ENCODE measurements at places on chromosomes 7 and 10.

DNA sequence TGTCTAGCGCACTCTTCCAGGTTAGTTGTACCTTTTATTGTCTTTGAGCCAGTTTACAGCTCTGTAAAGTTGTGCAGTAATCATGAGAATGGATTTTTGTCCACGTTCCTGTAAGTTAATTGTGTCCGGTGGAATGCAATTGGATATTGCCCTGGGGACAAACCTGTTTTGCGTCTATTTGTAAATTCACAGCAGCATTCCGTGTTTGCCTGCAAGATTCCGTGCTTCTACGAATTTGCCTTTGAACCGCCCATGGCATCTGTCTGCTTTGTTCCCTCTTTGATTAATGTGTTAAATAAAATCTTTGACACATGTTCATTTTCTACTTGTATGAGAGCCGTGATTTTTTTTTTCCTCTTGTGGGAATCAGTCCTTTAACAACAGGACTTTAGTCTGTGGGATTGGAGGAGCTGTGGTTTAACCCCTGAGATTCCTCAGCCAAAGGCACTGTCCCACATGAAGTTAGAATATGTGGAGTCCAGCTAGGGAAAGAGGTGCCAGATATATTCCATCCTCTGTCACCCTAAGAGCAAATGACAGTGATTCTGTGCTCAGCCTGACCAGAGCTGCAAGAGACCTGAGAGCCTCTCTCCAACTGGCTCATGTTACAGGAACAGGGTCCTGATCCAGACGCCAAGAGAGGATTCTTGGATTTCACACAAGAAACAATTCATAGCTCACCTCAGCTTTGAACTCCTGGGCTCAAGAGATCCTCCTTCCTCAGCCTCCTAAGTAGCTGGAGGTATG lies 126.3 kb downstream of the COL26A1 start:
- no peak for DNase-seq

GRCh38 chr7:1259621-1260243 lies 27.1 kb downstream of the UNCX start:
- no peak for DNase-seq

DNA sequence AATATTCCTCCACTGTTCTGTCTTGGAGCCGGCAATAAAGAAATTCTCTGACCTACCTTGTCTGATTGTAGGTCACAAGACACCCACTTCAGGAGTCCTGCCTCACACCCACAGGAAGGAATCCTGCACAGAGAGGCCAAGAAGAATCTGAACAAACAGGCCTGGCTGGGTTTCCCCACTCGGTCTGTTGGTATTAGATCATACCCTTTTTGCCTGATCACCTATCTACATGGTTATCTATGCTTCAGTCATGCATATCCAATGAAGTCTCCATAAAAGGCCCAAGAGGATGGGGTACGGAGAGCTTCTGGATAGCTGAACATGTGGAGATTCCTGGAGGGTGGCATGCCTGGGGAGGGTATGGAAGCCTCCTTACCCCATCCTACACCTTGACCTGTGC lies 12.3 kb downstream of the OGDH start:
- DNase-seq, result no peak

GRCh38 chr7:5703572-5704533 lies 77.6 kb downstream of the RNF216 start:
- DNase-seq, result no peak

DNA sequence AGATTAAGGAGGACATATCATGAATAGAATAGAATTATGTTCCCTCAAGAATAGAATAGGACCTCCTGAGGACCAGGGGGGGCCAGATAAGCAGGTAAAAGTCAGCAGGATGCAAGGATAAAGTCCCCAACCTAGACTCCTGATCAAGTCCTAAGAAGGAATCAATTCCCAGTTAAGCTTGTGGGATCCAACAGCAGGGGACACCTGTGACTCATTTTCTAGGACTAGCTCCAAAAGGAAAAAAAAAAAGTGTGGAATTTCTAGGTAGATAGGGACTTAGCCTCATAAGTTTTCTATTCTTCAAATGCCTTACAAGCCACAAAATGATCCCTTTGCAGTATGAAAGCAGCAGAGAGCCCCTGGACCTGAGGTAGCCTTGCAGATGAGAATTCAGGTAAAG lies 336.2 kb downstream of the WDR11 start:
- DNase-seq, result no peak

DNA sequence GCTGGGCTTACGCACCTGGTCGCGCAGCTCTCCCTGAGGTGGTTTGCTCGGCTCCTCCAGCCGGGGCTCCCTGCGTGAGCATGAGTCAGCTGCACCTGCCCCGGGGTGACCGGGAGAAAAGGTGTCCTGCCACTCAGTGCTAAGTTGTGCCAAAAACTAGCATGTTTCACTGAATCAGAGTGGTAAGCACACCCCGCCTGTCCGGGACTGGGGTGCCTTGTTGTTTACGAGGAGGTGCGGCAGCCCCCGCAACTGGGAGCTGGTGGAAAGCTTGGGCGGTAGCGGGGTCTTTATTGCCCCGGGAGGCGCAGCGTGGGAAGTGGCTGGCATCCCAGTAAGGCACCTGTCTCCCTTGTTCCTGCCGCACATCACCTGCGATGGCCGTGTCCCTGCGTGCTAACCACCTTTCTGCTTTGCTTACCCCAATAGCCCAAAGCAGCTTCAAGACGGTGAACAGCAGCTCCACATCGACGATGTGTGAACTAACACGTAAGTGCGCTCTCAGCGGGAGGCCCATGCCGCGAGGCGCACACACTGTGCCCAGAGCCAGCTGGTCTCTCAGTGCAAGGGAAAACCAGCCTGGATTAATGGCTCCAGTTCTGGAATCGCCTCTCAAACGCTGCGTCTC lies 506.6 kb upstream of the FOXK1 start:
- DNase-seq, result no peak

DNA sequence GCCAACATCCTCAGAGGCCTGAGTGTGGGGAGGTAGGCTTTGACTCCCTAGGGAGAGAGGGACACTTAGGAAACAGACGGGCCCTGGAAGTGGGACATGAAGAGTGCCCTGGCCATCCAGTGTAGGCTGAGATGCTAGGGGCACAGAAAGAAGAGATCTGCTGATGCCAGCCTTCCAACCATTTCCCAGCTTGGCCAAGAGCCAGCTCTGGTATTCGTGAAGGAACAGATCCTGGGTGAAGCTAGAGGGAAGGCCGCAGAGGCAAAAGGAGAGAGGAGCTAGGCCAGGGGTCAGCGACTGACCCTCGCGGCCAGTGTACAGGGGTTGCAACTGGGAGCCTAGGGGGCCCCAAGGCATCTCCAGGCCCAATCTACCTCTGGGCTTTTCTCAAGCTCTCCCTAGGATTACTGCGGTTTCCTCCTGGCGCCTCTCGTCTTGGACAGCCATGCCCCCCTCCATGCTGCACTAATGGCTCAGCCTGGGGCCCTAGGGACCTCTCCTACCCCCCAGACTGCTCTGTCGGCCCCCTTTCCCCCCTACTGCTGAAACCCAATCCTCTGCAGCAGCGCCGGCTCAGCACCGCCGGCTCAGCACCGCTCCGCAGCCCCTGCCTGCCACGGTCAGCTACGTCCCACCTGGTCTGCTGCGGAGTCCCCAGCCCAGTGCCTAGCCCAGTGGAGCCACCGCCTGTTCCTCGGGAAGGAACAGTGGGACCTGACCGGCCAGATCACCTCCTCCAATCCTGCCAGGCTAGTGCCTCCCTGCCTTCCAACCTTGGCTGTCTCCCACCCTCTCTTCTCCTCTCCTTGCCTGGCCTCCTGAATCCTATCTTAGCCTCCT lies at the start of gene ASIC3:
TSS of gene ASIC3 (plus strand) at position 556 of the 840 bp plus-strand sequence. CDS start 355 bp downstream, outside the sequence.
- no peak for DNase-seq

Data from left forelimb (tissue), 1 donor.